ENCODE measurements at places on chromosomes 12 and 14. TPM values are rescaled to one million over a fixed set of nuclear protein-coding genes. Genes with fewer than 3 reads are reported as not detected.

The HSPB8 gene
- 1.1 TPM for total RNA-seq

The ZNF219 gene
- 5.2 TPM for total RNA-seq

The NOC4L gene
- total RNA-seq, result 14.7 TPM

The COX8C gene
- total RNA-seq, result not detected

The KNTC1 gene
- total RNA-seq, result 34.0 TPM

The CEP290 gene
- total RNA-seq, result 12.6 TPM

The GPR84 gene
- total RNA-seq, result 0.16 TPM

The TCL1B gene
- total RNA-seq, result not detected

Measured in bladder microvascular endothelial cell (primary cell).